RWPE1 (cell line): ENCODE measurements at places on chromosomes 3 and 15.

DNA sequence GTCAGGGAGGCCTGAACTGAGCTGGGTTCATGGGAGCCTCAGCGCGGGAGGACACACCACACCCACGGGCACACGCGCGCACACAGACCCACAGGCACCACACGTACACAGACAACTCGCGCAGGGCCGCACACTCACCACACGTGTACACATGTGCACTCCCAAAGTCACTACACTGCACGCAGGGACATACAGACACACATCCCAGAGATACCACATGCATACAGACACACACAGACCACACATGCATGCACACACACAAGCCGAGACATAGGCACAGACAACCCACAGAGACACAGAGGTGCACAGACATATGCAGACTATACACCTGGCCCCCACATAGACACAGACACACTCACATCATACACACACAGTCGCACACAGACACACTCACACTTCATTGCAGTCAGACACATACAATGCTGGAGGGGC, 1.1 kb upstream of the MGLL start:
- DNase-seq = no peak

- no peak for DNase-seq
These were observed 12.1 kb downstream of the PDCD6IP start for GRCh38 chr3:33810545-33810944.

DNA sequence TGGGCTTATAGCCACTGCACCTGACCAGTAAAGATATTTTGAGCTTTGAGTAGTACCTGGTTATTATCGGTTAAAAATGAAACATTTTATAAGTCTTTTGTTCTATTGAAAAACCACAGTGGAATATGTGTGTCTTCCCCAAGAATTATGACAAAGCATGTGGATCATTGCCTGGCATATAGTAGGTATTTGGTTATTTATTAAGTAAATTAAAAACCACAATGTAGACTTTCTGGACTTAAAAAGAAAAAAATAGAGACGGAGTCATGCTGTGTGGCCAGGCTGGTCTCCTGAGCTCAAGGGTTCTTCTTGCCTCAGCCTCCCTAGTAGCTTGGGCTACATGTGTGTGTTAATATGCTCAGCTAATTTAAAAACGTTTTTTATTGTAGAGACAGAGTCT, 43.5 kb downstream of the UBE2E2 start:
- no peak for DNase-seq

DNA sequence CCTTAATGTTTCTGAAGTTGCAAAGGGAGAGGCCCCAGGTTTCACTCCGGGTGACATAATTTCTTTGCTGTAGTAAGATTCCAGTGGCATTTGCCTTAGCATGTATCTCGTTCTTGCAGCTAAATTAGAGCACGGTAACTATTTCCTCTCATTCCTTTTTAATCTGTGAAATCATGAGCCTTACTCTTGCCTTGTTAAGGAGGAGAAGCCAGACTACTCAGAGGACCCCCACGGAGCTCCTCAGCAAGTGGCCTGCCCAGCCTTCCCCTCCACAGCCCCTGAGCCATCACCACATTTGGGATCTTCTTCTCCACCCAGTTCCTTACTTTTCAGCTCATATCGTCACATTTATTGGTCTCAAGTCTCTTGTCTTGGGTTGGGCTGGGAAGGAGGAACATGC, 54.2 kb downstream of the ABHD2 start:
- DNase-seq = no peak

DNA sequence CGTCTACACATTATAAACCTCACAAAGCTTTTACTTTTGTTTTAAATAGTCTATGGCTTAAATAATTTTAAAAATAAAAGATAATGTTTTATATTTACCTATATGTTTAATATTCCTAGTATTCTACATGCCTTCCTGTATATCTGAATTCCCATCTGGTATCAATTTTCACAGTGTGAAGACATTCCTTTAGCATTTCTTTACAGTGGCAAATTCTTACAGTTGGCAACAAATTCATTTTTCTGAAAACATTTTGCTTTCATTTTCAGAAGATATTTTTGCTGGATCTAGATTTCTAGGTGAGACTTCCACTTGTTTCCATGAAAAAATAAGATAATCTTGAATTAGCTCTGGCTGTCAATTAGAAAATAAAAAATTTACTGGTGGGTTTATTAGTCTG, 471.4 kb upstream of the NAALADL2 start:
- DNase-seq = no peak

- no peak for DNase-seq
These were observed 603.9 kb upstream of the KCNMB2 start for GRCh38 chr3:177932346-177932745.

GRCh38 chr3:138400651-138401070, 33.8 kb upstream of the ESYT3 start:
- DNase-seq = no peak

GRCh38 chr15:60964527-60964926, 264.6 kb downstream of the RORA start:
- no peak for DNase-seq

GRCh38 chr3:105853801-105854432, 14.9 kb downstream of the CBLB start:
- DNase-seq = no peak

DNA sequence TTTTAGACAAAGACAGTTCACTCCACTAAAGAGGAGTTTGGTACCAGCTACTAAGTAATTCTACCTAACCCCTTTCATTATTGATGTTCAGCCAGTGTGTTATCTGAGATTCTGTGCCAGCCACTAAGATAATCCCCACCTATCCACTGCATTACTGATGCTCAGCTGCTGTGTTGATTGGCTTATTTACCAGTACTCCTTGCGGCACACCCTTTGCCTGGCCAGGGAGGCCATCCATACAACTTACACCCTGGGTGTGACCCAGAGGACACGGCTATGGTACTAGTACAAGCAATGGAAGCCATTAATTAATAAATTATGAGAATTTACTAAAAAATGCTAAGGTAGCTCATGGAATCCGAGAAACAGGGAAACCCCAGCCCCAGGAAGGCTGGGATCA, 290.7 kb upstream of the CTNNB1 start:
- DNase-seq = no peak

DNA sequence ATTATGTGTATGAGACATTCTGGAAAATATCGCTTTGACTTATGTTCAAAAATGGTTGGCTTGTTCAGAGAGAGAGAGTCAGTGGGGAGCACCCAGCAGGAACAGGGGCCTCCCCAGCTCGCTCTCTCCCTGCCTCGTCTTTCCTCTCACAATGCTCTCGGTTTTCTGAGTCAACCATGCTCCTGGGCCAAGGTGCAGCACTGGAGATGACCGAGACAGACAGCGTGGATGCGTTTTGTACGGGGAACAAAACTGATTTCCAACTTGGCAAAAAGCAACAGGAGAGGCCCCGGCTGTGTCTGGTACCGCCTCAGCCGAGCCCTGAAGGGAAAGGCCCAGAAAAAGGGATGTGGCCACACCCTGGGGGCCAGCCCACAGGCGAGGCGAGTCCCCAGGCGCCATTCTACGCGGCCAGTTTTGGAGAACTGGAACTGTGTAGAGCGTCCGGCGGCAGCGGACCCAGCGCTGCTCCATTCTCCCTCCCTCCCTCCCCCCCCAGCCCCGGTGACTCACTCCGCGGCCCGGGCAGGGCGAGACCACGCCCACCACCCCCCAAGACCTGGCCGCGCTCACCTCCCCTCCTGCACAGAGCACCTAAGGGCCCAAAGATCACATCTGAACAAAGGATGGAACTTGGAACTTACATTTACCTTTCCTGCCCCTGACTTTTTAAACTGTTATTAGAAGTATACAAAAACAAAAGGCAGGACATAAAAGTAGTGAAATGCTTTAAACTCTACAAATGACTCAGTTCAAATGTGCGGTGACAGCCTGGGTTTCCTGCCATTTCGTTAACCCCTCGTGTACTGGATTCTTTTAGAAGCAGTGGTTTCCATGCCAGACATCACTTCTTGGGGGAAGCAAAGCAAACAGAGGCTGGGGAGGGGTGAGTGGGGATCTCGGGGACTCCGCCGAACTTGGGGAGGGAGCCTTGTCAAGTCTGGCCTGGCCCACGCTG, 12.7 kb downstream of the ATP10A start:
- DNase-seq = peak; percentile 69

- no peak for DNase-seq
These were observed 68.5 kb downstream of the SLC7A14 start for GRCh38 chr3:170517242-170517945.

DNA sequence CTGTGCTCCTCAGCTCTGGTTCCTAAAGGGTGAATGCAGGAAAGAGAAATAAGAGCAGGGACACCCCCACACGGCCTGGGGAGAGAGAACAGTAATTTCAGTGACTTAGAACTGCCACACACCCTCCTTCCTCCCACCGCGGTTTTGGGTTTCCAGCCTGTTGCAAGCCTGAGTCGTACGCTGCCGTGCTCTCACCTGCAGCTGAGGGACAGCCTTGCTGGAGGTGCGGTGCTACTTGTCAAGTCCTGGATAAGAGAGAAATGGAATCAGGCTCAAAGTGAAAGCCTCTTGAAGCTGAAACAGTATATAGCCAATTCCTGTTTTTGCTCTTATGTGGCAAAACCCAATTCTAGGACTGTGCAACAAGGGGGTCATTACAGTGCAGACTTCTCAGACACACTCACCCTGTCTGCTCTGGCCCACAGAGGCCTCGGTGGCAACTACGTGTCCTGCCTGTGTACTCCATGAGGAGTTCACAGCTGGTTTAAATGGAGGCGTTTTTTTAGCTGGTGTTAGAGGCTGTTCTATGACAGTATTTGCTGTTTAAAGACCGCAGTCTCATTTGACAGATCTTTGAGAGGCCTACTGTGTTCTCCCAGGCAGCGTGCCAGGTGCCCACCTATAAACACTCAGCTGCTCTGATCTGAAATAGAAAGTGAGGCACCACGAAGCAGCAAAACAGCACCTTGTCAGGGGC, 42.9 kb downstream of the TBC1D2B start:
- no peak for DNase-seq
